BJ (cell line): ENCODE measurements at places on chromosomes 16 and 17.

GRCh38 chr17:76252040-76252954, 12.0 kb upstream of the RNF157 start:
- DNase-seq: peak; percentile 97

GRCh38 chr17:80910043-80910442, 81.6 kb upstream of the CHMP6 start:
- DNase-seq: no peak

- DNase-seq: no peak
Measured at GRCh38 chr17:65455154-65455971, 106.1 kb downstream of the AXIN2 start.

- DNase-seq: no peak
Measured at GRCh38 chr16:27417047-27417671, 15.2 kb downstream of the IL21R start.
